ENCODE measurements at places on chromosomes 7 and 10.

DNA sequence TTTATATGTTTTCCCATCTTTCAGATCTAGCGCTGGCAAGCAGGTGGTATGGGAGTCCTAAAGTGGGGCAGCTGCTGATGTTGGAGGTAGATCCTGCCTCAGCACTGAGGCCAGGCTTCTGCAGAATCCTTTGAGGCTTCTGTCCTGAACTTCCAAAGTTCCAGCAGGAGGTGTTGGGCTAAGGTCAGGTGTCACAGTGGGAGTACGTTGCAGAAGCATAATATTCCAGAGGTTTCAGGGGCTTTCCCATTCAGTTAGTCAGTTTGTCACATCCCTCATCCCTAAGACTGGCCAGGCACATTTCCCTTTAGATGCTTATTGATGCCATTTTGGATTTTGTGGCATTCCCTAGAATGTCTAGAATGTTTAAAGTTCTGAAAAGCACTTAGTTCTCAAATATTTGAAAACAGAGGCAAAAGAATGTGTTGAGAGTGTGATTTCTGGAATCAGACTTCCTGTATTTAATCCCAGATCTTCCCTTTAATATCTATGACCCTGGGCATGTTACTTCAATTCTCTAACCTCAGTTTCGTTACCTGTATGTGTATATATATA lies 319.1 kb upstream of the PHYHIPL start:
- no peak for DNase-seq

DNA sequence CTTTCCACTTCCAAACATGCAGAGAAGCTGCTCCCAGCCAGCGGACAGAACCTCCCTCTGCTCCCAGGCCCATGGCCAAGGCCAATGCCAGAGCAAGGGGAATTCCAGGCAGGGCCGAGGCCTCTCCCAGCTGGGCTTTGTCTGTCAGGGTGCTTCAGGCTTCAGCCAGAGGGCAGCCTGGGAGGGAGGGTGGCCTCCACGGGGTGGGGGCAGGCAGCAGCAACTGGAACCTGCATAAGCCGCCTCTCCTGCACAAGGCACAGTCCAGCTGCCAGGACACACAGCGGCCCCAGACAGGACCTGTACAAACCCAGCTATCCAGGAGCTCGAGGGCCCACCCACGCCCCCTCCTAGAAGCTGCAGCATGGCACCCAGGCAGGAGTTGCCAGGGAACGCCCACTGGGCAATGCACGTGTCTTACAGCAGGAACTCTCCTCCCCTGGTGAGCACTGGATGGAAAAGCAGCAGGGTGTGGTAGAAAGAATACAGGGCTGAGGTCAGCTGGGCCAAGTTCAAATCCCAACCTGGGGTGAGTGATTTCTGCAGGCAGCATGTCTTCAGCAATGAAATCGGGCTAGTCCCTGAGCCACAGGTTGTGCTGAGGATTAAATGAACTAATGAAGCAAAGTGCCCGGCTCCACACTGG lies 7.6 kb downstream of the FAM53B start:
- DNase-seq = no peak

GRCh38 chr10:44325157-44325556 lies 59.7 kb downstream of the CXCL12 start:
- no peak for DNase-seq

DNA sequence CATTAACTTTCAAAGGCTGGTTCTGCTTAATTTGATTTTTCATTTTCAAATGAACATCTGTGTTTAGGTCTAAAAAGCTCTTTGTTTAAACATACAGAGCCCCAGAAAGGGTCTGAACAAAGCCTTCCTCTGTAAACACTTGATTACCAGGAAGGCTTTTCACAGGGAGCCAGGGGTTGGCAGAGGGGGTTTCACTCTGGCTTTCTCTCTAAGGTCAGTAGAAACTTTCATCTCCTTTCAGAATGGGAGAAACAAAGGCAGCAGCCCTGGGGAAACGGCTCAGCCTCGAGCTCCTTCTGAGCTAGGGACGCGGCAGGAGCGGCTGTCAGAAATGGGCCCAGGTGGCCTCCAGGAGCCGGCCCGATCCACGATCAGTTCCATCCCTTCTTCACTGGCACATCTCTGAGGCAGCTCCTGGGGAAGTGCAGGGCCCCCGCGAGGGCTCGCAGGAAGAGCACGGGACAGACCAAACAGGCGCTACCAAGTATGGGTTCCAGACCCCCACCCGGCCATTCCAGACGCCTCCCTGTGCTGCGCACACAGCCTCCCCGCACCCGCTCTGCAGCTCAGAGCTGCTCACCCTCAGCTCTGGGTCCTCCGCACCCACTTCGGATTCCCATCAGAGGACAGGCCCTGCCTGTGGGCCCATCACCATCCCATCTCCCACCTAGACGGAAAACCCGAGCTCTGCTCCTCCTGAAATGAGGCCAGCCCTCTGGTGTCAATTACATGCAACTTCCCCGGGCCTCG lies 124.1 kb downstream of the MAD1L1 start:
- DNase-seq = no peak

DNA sequence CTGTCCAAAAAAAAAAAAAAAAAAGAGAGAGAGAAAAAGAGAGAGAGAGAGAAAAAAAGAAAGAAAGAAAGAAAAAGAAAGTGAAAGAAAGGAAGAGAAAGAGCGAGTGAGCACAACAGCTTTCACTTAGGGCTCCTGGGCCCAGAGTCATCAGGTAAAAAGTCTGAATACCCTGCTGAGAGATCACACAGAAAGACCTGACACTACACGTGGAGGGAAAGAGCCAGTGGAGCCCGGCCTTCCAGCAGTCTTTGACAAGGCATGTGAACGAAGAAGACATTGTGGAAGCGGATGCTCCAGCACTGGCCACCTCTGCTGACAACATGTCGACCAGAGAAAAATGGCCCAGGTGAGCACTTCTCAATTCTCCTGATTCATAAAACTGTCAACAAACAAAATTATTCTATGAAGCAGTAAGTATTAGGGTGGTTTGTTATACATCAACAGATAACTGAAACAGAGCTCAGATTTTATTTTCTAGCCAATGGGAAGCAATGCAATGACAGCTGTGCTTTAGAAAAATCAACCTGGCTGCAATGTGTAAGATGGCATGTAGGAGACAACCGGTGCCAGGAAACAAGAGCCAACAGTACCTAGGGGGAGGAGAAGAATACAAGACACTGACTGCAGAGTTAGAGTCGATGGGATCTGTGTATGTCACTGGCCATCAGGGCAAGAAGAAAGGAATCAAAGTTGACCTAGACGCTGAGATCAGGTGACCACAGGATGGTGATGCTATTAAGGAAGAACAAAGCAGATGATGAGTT lies 4.4 kb downstream of the RNF216 start:
- no peak for DNase-seq

DNA sequence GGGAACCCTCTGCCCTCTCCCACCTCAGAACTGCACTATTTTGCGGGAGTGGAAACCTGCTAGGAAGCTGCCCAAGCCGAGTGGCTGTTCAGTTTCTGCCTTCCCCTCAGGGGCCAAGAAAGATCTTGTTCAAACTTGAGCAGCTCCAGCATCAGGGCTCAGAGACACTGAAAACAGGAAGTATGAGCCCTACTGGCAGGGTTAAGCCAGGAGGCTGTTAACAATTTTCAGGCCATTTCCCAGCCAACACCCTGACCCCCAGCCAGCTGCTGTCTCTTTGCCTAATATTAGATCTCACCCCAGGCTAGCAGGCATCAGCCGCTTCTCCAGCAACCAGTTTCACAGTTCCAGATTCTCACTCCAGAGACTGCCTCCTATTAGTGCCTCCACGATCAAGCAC lies 9.2 kb downstream of the PLAU start:
- no peak for DNase-seq

DNA sequence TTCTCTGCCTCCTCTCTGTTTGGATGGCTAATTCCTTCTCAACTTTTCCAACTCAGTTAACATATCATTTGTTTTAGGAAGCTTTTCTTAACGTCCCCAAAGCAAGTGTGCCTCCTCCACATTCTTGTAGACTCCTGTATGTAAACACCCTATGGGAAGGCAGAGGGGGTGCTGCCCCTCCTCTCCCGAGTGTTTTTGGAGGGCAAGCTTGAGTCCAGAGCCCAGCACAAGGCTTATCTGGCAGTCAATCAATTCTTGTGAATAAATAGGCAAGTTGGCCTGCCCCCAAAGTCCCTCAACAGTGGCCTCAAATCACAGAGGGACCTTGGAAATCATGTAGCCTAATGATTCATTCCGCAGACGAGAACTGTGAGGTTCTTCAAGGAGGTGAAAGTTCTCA lies 305.6 kb downstream of the RPS24 start:
- DNase-seq = no peak
